ENCODE measurements at places on chromosomes 12 and 14. TPM values are rescaled to one million over a fixed set of nuclear protein-coding genes. Genes with fewer than 3 reads are reported as not detected.

- DNase-seq: no peak
Observed at GRCh38 chr14:43360239-43360638, 1146.8 kb downstream of the FSCB start.

DNA sequence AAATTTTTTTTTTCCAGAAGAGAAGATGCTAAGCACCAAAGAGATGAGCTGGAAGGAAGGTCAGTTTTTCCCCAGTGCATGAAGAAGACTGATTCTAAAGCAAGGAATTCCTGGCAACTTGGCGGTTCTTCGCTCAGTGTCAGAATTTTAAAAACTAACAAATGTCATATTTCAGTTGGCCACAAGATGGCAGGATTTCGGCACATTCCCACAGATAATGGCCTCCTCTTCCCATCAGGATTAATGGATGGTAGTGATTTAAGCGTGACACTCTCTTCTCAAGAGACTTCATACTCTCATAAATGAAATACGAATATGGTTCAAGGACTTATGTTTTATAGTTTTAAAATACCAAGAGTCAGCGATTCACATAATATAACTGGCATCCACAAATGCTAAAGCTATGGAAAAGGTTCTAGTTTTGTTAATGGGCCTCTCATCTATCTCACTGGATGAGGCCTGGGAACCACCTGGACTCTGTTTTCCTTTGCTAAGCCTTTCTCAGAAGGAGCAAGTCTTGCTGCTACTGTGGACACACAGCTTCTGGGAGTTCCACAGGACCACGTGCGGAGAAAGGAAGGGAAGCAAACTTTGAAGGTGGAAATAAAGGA lies 46.1 kb upstream of the PTPRO start:
- no peak for DNase-seq

DNA sequence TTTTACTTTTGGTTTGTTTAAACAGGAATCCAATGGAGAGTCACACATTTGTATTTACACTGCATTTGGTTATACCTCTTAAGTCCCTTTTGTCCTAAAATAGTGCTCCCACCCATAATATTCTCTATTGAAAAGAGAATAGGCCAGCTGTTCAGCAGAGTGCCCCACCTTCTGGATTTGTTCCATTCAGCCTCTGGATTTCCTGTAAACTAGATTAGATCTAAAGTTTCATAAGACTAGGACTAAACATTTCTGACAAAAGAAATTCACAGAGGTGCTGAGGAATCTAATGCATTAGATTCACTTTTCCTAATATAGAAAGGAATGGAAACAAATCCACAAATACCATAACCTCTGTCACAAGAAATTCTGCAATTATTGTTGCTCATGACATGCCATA lies 38.1 kb downstream of the GCH1 start:
- no peak for DNase-seq

DNA sequence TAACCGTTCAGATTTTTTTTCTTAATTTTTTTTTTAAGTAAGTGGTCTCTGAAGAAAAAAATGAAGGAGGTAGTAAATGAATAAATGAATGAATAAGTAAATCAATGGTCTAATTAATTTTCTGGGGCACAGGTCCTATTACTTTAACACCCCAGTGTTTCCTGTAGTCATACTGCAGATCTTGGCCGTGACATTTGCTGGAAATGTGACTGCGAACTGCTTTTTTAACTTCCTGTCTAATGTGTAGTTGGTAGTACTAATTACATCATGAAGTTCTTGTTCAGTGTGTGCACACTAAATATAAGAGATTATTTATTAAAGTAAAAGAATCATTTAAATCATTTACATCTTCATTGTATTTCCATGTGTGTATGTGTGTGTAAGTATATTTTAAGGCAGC lies 45.4 kb downstream of the AEBP2 start:
- DNase-seq: no peak

DNA sequence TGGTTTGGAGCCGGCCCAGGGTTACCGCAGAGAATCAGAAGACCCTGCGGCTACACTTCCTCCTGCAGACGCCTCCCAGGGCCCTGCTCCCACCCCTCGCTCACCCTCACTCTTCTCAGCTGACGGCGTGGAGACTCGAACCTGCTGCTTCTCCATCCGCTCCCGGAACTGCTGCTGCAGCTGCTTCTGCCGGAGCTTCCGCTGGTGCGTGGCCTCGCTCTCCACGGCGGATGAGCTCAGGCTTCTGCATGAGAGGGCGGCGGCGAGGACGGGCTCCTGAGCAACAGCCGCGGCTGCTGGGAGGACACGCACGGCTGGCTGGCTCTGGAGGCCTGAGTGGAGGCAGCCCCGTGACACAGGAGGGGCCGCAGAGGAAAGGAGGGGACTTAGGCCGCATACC lies 33.3 kb downstream of the RAD52 start:
- no peak for DNase-seq

GRCh38 chr12:80242321-80242720 lies 143.0 kb downstream of the OTOGL start:
- DNase-seq: no peak

- no peak for DNase-seq
Observed at GRCh38 chr12:9319842-9320173, 111.6 kb upstream of the PZP start.

MANSC1 gene
- 4.7 TPM for total RNA-seq

DNA sequence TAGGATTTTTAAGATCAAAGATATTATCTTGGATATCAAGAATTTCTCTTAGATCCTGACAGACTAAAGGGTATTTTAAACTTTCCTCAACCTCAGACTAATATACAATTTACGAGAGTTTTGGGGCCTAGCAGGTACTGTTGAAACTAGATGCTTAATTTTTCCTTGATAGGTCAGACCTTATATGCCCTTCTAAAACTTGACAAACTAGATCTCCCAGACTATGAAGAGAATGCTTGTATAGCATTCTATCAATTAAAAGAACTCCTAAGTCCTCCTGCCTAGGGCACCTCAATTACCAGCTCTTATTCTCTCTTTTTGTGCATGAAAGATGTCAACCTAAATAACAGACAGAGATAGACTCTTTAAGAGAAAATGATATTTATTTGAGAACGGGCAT lies 60.4 kb upstream of the TRIM9 start:
- DNase-seq: no peak

GRCh38 chr12:42767326-42767954 lies 177.9 kb upstream of the PRICKLE1 start:
- no peak for DNase-seq

DNA sequence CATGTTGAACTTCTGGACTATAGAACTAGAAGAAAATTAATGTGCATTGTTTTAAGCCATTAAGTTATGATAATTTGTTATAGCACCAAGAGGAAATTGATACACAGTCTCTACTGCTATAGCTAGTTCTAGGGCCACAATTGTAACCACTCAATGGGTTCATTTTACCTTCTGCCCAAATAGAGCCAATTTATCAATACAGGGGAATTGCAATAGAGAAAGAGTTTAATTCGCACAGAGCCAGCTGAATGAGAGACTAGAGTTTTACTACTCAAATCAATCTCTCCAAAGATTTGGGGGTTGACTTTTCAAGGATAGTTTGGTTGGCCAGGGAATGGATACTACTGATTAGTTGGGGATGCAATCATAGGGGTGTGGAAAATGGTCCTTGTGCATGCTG lies 31.9 kb upstream of the BICDL1 start:
- no peak for DNase-seq

CD69 gene
- total RNA-seq: 0.41 TPM

DACT1 gene
- 1.3 TPM for total RNA-seq

CHD8 gene
- 49.5 TPM for total RNA-seq

DNA sequence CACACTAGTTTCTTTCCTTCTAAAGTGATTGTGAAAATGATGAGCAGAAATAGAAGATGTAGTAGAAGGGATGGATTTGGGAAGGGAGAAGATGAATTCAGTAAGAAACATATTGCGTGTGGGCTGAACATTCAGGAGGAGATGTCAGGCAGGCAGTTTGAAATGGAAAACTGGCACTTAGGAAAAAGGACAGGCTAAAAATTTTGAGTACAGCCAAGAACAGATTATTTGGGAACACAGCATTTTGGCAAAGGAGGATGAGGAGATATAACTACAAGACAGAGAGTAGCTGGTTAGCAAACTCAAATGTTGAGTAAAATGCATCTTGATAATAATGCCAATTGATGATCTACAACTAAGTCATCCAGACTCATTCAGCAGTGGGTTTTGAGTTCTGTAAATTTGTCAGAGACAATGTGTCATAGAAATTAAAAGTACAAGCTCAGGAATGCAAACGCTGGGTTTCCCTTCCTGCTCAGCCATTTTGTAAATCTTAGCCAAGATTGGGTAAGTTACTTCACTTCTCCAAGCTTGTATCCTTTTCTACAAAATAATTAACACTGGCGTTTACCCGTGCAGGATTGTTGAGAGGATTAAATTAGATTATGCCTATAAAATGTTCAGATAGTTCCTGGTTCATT lies 255.0 kb downstream of the NAV3 start:
- no peak for DNase-seq

LTA4H gene
- 36.7 TPM for total RNA-seq

OAS2 gene
- total RNA-seq: 2.2 TPM

DNA sequence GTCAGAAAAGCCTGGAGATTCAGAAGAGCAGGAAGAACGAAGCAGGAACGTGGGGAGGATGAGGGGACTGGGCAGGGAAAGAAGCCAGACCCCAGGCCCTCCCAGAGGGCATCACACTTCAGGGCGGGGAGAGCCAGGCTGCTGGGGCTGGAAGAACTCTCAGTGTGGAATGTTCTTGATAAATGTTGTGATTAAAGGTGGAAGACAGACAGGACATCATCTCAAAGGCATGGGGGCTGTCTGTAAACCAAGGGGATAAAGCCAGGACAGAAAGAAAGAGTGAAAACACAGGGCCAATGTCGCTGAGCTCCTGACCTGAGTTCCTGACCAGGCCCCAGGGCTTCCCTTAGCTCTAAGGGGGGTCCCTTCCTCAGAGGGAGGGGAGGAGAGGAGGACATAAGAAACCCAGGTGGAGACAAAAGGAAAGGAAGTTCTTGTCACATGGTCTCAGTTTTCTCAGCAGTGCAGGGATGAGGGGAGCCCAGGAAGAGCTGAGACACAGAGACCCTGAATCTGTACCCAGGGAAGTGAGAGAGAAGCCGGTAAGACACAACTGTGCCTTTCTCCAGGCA lies 56.3 kb downstream of the SETD3 start:
- DNase-seq: no peak

GRCh38 chr12:120249875-120250795 lies 15.4 kb downstream of the PXN start:
- peak; percentile 70 for DNase-seq

DNA sequence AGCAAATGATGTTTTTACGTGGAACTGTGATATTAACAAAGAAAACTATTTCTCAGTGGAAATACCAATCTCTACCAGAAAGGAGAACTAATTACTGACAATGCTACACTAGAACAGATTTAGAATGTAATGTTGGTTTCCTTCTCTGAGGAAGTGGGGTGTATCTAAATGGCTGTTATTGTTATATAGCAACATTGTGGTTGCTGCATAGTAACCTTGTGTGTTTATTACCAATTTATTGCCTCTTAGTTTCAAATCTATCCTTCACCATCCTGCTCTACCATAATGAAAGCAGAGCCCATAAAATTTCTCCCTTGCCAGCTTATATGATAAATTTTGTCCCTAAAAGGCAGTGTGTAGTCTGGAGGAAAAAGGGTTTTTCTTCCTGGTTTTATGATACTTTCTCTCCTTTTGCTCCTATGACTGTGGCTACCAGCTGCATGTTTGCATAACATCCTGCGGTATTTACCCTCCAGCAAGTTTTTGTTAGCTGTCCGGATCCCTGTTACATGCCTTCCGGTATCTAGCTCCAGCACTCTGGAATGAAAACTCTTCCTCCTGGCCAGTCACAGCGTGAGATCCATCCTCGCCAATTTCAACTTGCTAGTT lies 5.7 kb upstream of the KLRK1 start:
- DNase-seq: peak; percentile 27

E2F7 gene
- not detected for total RNA-seq
